ENCODE measurements at places on chromosomes 3 and 15.
A peak's percentile ranks its signal among the peaks of the same experiment; 100 is the strongest.

DNA sequence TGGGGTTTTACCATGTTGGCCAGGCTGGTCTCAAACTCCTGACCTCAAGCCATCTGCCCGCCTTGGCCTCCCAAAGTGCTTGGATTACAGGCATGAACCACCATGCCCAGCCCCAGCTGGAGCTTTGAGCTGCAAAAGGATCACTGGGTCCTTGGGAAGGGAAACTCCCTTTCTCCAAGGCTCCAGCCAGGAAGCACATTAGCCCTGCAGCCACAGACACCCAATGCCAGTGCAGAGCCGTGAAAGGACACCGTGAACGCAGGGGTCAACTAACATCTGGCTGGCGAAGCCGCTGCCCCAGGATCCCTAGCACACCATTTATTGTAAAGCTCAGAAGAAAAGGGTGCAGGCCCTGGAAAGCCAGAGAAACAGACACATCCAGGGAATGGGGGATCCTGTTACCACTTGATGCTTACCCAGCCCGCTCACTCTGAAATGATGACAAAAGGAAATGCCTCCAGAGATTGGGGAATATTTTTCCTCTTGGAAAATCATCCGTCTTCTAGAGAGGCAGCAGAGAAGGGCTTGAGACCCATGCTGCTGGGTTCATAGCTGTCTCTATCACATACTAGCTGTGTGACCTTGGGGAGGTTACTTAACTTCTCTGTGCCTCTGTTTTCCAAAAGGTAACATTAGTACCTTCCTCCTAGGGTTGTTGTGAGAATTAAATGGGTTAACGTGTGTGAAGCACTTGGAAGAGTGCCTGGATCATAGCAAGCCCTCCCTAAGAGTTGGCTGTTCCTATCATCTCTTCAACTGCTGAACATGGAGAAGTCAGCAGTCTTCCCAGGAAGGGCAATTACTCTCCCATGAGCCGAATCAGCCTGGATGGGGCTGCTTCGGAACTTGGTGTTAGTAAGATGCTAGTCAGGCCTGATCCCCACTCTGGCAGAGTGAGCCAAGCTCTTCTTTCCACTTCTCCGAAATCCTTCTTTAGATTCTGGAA lies 40.8 kb downstream of the LMCD1 start:
- no peak for DNase-seq

- DNase-seq: no peak
These were observed 3.3 kb upstream of the VILL start for GRCh38 chr3:37987315-37987697.

GRCh38 chr3:168058481-168058880 lies 37.2 kb downstream of the GOLIM4 start:
- DNase-seq: no peak

DNA sequence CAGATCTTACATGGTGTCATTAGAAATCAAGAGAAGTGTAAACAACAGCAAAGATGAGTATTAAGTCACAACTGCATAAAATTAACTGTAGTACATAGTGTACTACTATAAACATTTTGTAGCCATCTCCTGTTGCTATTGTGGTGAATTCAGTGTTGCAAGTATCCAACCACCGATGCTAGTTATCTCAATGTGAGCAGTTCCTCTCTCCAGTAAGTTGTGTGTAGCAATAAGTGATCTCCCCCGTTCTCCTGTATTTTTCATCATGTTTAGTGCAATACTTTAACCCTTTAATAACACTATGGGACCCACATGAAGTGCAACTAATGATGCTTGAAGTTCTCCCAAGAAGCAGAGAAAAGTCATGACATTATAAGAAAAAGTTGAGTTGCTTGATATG lies 264.7 kb upstream of the KCNH8 start:
- DNase-seq: no peak

- no peak for DNase-seq
These were observed 67.1 kb downstream of the IGF1R start for GRCh38 chr15:98715401-98715800.

- DNase-seq: no peak
These were observed 8.2 kb upstream of the SNTN start for GRCh38 chr3:63644212-63644797.

- DNase-seq: no peak
These were observed 156.1 kb downstream of the TBL1XR1 start for GRCh38 chr3:177041021-177041729.

- no peak for DNase-seq
These were observed 74.4 kb upstream of the CTDSPL start for GRCh38 chr3:37787153-37787867.

GRCh38 chr3:62065985-62066693 lies 307.2 kb downstream of the FEZF2 start:
- no peak for DNase-seq

DNA sequence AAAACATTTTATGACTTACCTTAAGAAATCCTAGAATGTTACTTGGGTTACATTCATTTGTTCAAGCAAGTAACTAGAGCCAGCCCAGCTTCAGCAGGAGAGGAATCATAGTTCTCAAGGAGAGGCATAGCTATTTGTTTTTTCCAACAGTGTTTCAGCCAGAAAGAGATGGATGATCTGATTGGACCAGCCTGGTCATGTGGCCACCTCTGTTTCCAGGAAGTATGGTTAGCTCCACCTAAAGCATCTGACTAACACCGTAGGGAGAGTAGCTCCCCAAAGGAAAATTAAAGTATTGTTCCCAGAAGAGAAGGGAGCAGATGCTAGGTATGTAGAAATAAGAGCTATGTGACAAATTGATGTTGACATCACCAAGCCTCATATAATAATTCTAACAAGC lies 417.1 kb downstream of the TAFA4 start:
- no peak for DNase-seq

DNA sequence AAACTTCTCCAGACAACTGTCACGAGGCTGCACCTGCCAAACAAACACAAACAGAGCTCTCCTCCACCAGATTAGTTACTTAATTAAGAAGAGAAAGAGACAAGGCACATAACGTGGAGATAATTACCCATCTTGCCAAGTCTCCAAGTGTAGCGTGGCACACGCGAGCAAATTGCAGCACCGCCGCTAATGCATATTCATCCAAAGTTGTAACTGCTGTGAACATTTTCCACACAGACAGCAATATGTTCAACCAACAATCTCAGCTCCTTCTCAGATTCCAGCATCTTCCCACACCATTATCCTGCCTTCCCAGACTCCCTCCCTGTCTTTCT lies 309.6 kb upstream of the TLE3 start:
- no peak for DNase-seq

DNA sequence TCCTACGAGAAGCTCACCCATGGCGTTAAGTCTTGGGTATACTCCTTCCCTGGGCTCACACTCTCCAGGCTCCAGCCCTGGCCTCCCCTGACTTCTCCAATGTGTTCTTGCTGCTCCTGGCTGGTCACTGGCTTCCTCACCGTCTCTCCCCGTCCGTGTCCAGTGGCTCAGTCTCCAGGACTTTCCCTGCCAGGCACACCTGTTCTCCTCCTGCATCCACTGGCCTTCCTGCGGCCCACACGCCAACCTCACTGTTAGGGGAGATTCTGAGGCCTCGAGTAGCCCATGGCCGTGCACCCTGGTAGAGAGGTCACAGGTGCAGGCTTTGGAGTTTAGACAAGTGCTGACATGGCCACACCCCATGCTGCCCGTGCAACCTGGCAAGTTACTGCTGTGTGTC lies 91.9 kb upstream of the SNRPA1 start:
- DNase-seq: no peak

DNA sequence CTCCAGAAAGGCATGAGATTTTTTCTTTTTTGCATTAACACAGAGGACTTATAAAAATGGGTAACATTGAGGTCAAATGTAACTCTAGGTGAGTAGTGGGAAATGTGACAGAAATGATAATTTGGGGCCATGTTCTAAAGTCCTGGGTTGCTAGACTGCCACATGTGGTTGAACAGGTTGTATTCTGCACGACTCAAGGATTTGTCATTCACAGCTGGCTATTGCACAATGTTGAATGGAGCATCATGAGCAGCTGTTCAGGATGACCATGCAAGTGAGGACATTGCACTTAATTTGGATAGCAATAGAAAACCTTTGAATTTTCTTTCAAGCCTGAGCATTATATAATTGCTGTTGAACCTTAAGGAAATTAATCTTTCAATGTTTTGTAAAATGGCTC lies 396.6 kb downstream of the NAALADL2 start:
- no peak for DNase-seq

GRCh38 chr3:101865751-101866509 lies 16.6 kb downstream of the NFKBIZ start:
- DNase-seq: no peak

DNA sequence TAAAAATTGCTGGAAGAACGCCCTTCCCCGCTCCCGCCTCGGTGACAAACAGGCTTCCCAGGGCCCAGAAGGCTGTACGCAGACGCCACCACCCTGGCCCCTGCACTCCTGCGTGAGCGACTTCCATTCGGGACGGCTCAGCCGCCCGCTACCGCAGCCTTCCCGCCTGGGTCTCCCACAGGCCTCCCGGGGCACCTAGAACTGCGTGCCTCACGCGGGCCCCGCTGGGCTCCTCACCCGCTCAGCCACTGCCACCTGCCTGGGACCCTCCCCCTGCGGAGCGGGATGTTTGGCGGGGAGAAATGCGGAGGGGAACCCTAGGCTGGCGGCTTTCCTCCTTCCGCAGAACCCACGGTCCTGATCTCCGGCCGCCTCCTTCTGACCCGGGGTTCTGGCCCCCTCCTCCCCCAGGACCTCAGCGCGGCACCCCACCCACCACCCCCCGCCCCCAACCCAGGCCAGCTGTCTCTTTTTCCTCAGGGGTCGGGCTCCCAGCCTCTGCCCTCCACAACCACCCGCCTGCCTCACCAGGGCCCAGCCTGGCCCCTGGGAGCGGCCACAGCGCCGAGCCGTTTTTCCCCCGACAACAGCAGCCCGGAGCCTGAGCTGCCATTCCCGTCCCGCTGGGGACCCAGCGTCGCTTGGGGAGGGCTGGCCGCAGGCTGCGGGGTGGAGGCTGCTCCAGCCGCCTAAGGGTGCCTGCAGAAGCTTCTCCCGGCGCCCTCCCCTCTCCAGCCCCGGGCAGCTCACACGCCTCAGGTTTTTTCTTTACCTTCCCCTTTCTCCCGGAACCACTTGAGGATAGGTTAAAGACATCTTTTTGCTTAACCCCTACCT lies 27.6 kb upstream of the RAB7A start:
- no peak for DNase-seq

GRCh38 chr3:71581457-71582035 lies 2.0 kb downstream of the FOXP1 start:
- peak; percentile 33 for DNase-seq

GRCh38 chr3:136802481-136802996 lies 16.4 kb upstream of the SLC35G2 start:
- no peak for DNase-seq

GRCh38 chr15:52076889-52077781 lies 35.4 kb downstream of the BCL2L10 start:
- no peak for DNase-seq

DNA sequence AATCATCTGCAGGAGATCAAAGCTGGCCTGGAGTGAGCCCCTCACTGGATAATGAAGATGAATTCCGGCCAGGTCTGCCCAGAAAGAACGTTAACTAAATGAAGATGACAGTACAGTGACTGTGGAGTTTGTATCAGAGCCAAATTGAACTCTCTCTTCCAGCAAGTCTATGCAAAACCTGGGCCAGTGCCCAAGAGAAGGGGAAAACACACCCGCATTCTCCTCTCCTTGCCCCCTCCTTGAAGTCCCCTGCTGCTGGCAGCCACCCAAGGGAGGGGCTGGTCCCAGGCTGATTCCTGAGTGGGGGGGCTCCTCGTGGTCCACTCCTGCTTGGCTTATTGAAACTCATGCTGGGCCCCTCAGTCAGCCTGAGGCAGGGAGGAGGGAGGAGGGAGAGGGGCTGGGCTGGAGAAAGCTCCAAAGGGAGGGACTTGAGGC lies 155.7 kb downstream of the RAB11A start:
- no peak for DNase-seq

DNA sequence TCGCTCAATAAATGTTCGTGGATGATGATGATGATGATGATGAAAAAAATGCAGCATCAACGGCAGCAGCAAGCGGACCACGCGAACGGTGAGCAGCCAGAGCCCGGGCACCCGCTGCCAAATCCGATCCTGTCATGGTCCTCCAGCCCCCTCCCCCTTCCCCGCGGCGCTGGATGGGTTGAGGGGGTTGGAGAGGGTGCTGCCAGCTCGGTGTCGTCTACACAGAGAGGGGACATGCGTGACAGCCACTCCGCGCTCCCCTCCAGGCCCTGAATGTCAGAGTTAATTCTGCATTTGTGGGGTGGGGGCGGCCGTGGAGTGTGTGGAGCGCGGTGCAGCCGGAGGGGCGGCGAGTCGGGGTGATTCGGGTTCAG lies 722 bp downstream of the CACNA1D start:
- no peak for DNase-seq

- DNase-seq: peak; percentile 84
These were observed 75.2 kb upstream of the ACAD9 start for GRCh38 chr3:128804017-128804810.

GRCh38 chr15:52318729-52319500 lies 23.3 kb upstream of the MYO5C start:
- no peak for DNase-seq

DNA sequence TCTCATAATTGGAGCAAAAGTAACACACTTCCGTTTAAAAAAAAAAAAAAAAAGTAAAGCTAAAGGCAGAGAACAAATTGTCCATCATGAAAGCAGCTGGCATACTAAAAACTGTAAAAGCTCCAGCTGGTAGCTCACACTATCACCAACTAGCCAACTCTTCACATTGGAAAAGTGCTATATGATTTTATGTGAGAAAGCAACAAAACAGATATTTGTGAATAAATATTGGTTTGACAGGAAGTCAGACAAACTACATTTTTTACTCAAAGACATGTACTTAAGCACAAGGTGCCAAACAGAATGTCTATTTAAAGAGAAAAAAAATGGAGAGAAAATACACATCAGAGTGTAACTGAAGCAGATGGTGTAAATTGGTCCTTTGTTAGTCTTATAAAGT lies 231.2 kb upstream of the CADM2 start:
- no peak for DNase-seq

DNA sequence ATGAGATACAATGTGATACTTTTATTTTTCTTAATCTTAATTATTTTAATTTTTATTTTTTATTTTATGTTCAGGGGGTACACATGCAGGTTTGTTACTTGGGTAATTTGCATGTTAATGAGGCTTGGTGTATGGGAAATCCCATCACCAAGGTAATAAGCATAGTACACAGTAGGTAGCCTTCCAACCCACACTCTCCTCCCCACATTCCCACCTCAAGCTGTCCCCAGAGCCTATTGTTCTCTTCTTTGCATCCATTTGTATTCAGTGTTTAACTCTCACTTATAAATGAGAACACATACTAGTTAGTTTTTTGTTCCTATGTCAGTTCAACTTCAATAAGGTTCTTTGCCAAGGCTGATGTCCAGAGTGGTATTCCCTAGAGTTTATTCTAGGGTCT lies 1375.4 kb downstream of the NSUN3 start:
- DNase-seq: no peak

GRCh38 chr3:135192929-135193328 lies 397.9 kb downstream of the EPHB1 start:
- DNase-seq: no peak

- no peak for DNase-seq
These were observed 86.5 kb upstream of the PFN2 start for GRCh38 chr3:150057227-150057626.

DNA sequence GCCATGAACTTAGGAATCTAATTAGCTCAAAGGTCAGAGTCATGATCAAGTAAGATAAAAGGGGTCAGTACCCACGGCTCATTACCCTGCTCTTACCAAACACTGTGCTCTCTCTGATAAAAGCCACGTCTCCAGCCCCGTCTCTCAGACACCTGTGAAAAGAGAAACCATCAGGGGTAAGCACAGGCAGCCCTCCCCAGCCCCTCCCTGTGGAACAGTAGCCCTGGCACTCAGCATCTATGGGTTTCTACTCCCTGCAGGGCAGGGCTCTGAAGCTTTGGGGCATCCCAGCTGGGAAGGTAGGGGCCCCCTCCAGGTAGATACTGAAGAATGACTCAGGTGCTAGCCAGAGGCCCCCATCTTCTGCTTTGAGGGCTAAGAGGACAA lies 10.5 kb downstream of the LTF start:
- DNase-seq: no peak
